GM12891 (cell line): ENCODE measurements at places on chromosomes 2 and 18.

DNA sequence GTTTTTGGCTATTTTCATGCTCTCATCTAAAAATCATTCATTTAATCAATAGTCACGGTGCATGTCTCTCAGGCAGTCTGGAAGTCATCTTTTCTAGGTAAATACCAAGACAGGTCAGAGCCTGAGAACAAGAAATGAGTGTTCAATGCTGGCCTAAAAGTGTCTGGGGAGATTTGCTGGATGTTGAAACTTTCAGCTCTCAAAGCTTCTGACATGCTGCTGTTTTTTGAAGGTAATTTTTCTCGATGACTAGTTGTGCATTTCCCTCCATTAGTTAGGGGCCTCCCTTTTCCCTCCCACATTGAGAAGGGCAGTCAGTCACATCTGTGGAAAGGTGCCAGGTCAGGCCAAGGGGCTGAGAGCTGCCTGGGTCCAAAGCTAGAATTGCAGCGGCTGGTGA, 115.6 kb downstream of the LPIN1 start:
- no peak for DNase-seq

DNA sequence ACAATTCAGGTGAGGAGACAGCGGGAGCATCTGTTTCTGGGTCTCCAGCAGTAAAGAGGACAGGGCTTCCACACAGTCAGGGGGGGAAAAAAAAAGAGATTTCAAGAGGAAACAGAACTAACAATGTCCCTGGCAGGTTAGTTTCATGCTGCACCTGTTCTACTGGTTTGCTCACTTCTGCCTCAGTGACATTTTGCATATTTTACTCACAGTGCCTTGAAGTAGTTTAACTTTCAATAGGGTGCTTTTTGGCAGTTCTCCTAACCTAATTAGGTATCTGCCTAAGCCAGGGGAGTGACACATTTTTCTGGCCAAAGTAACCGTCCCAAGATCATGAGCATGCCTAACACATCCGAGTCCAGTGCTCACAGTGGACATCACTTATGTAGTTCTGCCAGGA, 109.0 kb upstream of the ALK start:
- DNase-seq, result no peak

- no peak for DNase-seq
These were observed 22.9 kb downstream of the TYMS start for GRCh38 chr18:680392-680791.

DNA sequence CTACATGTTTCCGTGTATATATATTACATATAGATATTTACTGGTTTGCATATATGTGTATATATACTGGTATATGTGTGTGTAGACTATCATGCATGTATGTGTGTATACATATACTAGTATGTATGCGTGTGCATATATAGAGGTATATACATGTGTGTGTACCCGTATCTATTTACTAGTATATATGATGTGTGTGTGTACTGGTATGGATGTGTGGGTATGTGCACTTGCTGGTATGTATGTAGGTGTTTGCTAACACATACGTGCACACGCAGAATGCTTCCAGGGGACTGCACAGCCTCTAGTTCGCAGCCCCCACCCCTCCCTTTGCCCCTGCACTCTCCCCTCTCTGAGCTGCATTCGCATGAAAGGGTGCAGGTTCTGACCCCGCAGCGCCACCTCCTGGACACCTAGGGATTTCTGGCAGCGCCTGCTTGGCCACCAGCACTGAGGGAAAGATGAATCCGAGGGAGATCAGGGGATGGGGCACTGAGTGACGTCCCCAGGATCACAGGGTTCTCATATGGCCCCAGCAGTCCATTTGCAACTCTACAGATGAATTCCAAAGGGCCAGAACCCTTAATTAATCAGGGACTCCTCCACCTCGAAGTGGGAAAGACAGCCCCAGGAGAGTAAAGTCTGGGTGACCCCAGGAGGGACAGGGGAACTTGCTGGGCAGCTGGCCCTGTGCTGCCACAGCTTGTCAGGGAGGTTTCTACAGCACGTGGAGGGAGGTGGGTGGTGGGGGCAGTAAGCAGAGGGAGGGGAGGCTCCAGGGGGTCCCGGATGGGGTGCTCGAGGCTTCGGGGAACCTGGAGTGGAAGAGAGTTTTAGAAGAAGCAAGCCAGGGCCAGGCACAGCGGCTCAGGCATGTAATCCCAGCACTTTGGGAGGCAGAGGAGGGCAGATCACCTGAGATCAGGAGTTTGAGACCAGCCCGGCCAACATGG, 66.8 kb upstream of the ASAP2 start:
- peak; percentile 70 for DNase-seq

- DNase-seq, result no peak
These were observed 60.8 kb upstream of the TXNDC2 start for GRCh38 chr18:9824952-9825371.

- no peak for DNase-seq
These were observed 5.0 kb upstream of the ATP6V1B1 start for GRCh38 chr2:70930371-70931329.

GRCh38 chr2:238380785-238381184, 45.9 kb upstream of the ASB1 start:
- DNase-seq, result no peak

- no peak for DNase-seq
These were observed 28.0 kb upstream of the NPAS2 start for GRCh38 chr2:100791936-100792308.
